Foreskin keratinocyte (primary cell): ENCODE measurements at places on chromosomes 11 and 22. TPM values are rescaled to one million over a fixed set of nuclear protein-coding genes. Genes with fewer than 3 reads are reported as not detected.

OR10A5 gene
- not detected in 2 replicates for total RNA-seq

MRE11 gene
- 18.7 and 20.8 TPM in 2 replicates for total RNA-seq

INPPL1 gene
- total RNA-seq, result 45.0 and 56.7 TPM in 2 replicates

AQP11 gene
- 0.17 and 0.18 TPM in 2 replicates for total RNA-seq

DRD4 gene
- total RNA-seq, result not detected in 2 replicates

ZP1 gene
- not detected in 2 replicates for total RNA-seq

CLTCL1 gene
- total RNA-seq, result 7.8 and 10.4 TPM in 2 replicates

C22orf42 gene
- not detected in 2 replicates for total RNA-seq

CCDC82 gene
- total RNA-seq, result 14.8 and 15.2 TPM in 2 replicates

HIC2 gene
- 2.9 and 3.2 TPM in 2 replicates for total RNA-seq

TMEM86A gene
- total RNA-seq, result 0.71 and 1.3 TPM in 2 replicates

POTEH gene
- total RNA-seq, result not detected in 2 replicates

RCOR2 gene
- 1.5 and 1.8 TPM in 2 replicates for total RNA-seq

NF2 gene
- 143 and 152 TPM in 2 replicates for total RNA-seq

CRYBB2 gene
- total RNA-seq, result not detected in 2 replicates

PHOX2A gene
- total RNA-seq, result not detected in 2 replicates

GALNT18 gene
- total RNA-seq, result 35.1 and 36.0 TPM in 2 replicates

C11orf91 gene
- total RNA-seq, result 0.18 and 0.41 TPM in 2 replicates

ART1 gene
- not detected in 2 replicates for total RNA-seq

SYCE3 gene
- 0.41 TPM in 1 of 2 replicates, not detected in the other for total RNA-seq

PANX2 gene
- total RNA-seq, result 0.53 and 1.0 TPM in 2 replicates

FJX1 gene
- 72.5 and 92.3 TPM in 2 replicates for total RNA-seq

NCF4 gene
- total RNA-seq, result not detected in 2 replicates

DTX4 gene
- total RNA-seq, result 5.7 and 6.2 TPM in 2 replicates

HBD gene
- total RNA-seq, result not detected in 2 replicates

PCSK7 gene
- total RNA-seq, result 31.0 and 33.8 TPM in 2 replicates

UQCC3 gene
- total RNA-seq, result 17.2 and 18.2 TPM in 2 replicates

KRTAP5-10 gene
- not detected in 2 replicates for total RNA-seq

DRD2 gene
- total RNA-seq, result 0.07 TPM in 2 replicates

NFAM1 gene
- total RNA-seq, result not detected in 2 replicates

ZNF214 gene
- 2.1 and 2.2 TPM in 2 replicates for total RNA-seq

OR4B1 gene
- total RNA-seq, result not detected in 2 replicates

APOBEC3A gene
- not detected in 2 replicates for total RNA-seq

OR4A47 gene
- not detected in 2 replicates for total RNA-seq

VPS11 gene
- total RNA-seq, result 23.2 and 27.7 TPM in 2 replicates

APOL4 gene
- total RNA-seq, result not detected in 2 replicates

SIPA1 gene
- total RNA-seq, result 22.2 and 22.6 TPM in 2 replicates

TRIM51 gene
- total RNA-seq, result not detected in 2 replicates

DAGLA gene
- 0.18 and 0.24 TPM in 2 replicates for total RNA-seq

ASRGL1 gene
- total RNA-seq, result 0.18 and 0.20 TPM in 2 replicates

SF3B2 gene
- total RNA-seq, result 179 and 199 TPM in 2 replicates

TNRC6B gene
- 14.6 and 14.7 TPM in 2 replicates for total RNA-seq

RFPL1 gene
- total RNA-seq, result not detected in 2 replicates

LIF gene
- total RNA-seq, result 0.17 and 0.25 TPM in 2 replicates

AMOTL1 gene
- total RNA-seq, result 158 and 182 TPM in 2 replicates

COPB1 gene
- total RNA-seq, result 155 and 192 TPM in 2 replicates

NCAM1 gene
- total RNA-seq, result 0.14 and 0.24 TPM in 2 replicates

ACTN3 gene
- total RNA-seq, result not detected in 2 replicates

PLEKHA7 gene
- total RNA-seq, result 0.18 and 0.20 TPM in 2 replicates

KCTD14 gene
- total RNA-seq, result 11.2 and 12.8 TPM in 2 replicates

DLG2 gene
- total RNA-seq, result 0.21 and 0.75 TPM in 2 replicates

SLC22A8 gene
- total RNA-seq, result not detected in 2 replicates

SNX32 gene
- total RNA-seq, result 0.07 and 0.11 TPM in 2 replicates
